ENCODE measurements at places on chromosomes 1 and 21. TPM values are rescaled to one million over a fixed set of nuclear protein-coding genes. Genes with fewer than 3 reads are reported as not detected.
A peak's percentile ranks its signal among the peaks of the same experiment; 100 is the strongest.

Gene NUP210L
- polyA plus RNA-seq = 0.08 TPM

Gene CFHR5
- polyA plus RNA-seq = not detected

Gene SELENBP1
- 85.4 TPM for polyA plus RNA-seq

Gene SYPL2
- 1.9 TPM for polyA plus RNA-seq

Gene SHISAL2A
- polyA plus RNA-seq = not detected

Gene NDUFV3
- polyA plus RNA-seq = 48.0 TPM

Gene SIM2
- 0.11 TPM for polyA plus RNA-seq

Gene VANGL1
- 10.9 TPM for polyA plus RNA-seq

Gene FCRL5
- 0.05 TPM for polyA plus RNA-seq

Gene DENND1B
- 5.5 TPM for polyA plus RNA-seq

Gene PRKAA2
- 3.1 TPM for polyA plus RNA-seq

Gene LCE1E
- polyA plus RNA-seq = 0.08 TPM

- DNase-seq = no peak
These were observed 133.0 kb upstream of the VAMP3 start for GRCh38 chr1:7638078-7638477.

GRCh38 chr21:15208786-15209185 is 144.0 kb upstream of the NRIP1 start:
- DNase-seq = no peak

- DNase-seq = peak; percentile 83
These were observed 189.6 kb downstream of the SMYD3 start for GRCh38 chr1:246317332-246318035.

- DNase-seq = no peak
These were observed 75.7 kb downstream of the CRB1 start for GRCh38 chr1:197343663-197344273.

- DNase-seq = peak; percentile 28
These were observed 749 bp downstream of the PCBP3 start for GRCh38 chr21:45644041-45644906.

DNA sequence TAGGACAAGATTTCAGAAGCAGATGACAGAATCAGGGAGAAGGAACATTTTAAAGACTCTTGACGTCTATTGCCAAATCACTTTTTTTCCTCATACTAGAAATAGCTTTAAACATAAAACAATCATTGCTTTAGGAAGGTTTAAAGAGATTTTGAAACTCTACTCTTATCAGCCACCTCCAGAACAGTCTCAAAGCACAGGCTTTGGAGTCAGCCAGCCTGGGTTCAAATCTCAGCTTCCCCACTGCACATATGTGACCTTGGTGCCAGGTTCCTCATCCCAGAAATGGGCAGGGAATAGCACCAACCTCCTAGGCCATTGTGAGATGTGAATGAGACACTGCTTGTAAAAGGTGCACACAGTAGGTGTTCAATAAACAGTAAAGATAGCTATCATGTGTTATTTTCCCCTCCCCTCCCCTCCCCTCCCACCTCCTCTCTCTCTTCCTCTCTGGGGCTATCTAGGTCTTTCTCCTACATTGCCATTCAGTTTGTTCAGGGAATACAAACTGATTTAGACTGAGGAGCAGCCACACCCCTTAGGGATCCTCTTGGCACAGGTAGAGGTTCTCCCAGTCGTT is 20.6 kb downstream of the SPOCD1 start:
- DNase-seq = no peak

- no peak for DNase-seq
These were observed 49.2 kb downstream of the CASQ2 start for GRCh38 chr1:115719285-115719684.

DNA sequence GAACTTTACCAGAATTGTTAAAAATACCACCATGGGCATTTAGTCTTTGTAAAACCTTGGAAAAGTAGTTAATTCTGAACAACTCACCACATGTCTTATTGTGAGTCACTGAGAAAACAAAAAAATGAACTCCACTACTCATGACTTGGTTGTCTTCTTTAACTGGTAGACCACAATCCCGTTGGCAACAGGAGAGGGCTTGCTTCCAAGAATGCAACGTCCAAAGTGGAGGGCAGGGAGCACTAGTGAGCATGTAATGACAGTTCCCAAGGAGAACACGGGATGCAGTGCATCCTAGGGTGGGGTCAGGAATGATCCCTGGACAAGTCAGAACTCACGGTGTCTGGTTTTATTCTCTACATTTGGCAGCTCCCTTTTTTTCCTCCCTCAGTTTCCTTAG is 15.2 kb upstream of the HMCN1 start:
- DNase-seq = peak; percentile 97

- DNase-seq = peak; percentile 37
These were observed 733 bp downstream of the KDM5B start for GRCh38 chr1:202807451-202807925.

DNA sequence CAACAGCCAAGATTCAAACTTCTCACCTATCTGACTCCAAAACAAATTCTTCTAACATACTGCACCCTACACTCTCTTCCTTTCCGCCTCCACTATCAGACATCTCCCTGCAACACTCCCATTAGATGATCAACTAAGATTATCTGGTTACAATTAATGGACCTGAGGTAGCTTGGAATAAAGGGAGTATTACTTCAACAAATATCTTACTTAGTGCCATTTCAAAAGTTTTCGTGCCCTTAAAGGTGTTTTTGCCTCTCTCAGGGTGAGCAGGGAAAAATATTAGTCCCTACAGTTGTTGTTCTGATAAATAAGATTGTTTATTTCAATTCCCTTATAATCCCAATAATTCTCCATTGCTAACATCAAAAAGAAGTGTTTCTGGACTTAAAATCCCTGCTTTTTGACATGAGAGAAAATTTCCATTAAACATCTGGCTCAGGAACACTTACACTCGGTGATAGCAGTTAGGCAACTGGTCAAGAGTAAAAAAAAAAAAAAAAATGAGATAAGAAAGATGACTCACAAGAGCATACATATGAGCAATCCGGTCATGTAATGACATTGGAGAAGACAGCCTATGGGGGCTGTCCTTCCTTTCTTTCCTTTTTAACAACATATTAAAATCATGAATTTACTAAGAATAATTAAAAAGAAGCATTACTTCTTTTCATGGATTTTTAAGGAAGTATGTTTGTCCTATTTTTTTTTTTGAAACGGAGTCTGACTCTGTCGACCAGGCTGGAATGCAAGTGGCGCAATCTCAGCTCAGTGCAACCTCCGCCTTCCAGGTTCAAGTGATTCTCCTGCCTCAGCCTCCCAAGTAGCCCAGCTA is 7.6 kb downstream of the RSBN1 start:
- DNase-seq = peak; percentile 85

GRCh38 chr1:78577257-78578100 is 42.8 kb upstream of the IFI44L start:
- no peak for DNase-seq

GRCh38 chr1:94819945-94820746 is at the start of gene SLC44A3:
SLC44A3 (plus strand) TSS chr1:94820357; CDS start chr1:94820452, 95 bp downstream.
- DNase-seq = peak; percentile 37

DNA sequence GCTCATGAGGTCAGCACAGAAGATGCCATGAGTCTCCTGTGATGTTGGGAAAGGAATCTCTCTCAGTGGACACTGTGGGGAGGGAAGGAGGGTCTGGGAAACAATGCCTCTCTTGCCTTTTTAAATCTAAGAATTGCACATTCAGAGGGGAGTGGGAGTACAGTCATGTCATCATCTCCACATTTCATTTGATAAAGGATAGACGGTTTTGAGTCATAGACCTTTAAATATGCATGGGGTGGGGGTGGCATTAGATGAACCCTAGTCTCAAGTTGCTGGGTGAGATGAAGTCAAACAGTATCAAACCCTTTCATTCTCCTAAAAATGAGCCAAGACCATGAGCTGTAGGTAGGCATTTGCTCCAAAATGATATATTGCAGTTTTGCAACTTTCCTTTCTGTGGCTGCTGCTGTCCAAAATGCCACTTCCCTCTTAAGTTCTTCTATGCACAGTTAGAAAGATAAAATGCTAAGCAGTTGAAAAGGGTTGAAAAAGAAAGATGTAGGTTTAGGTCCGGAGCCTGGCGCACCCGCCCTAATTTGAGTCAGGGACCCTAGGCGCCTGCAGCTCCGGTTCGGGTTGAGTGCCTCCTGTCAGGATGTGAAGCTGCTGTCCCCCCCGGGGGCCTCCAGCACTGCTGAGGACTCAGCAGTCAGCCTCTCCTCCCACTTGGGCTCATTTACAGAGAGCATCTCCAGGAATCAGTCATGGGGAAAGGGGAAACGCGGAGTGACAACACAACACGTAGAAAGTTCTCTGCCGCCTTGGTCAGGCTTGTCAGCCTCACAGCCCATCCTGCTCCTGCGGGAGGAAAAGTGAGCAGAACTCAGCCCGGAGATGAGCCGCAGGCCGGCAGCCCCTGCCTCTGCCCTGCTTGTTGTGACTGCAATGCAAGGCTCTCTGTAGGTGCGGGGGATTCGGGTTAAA is 479.3 kb upstream of the RUNX1 start:
- DNase-seq = no peak

GRCh38 chr1:204340081-204340889 is 19.4 kb downstream of the PLEKHA6 start:
- no peak for DNase-seq

- DNase-seq = no peak
These were observed 377.4 kb downstream of the RRAGC start for GRCh38 chr1:38481871-38482826.

DNA sequence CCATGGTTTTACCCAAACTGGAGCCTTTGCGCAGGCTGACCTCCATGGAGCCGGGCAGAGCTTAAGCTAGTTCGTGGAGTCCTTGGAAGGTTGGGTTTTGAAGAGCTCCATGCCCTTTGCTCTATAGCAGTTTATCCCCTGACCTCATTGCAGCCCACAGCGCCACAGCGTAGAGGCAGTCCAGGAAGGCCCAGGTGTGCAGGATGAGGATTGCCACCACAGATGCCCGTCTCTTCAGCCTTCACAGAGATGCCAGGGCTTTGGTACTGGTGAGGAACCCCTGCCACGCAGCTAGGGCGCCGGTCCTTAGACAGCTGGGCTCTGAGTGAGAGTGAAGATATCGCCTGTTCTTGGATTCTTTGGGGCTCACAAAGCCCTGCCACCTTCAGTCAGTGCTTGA is 138.6 kb downstream of the PEX14 start:
- DNase-seq = no peak

GRCh38 chr1:219441884-219442283 is 171.0 kb downstream of the ZC3H11B start:
- DNase-seq = no peak

- DNase-seq = no peak
These were observed 90.0 kb upstream of the NFASC start for GRCh38 chr1:204780630-204781029.

DNA sequence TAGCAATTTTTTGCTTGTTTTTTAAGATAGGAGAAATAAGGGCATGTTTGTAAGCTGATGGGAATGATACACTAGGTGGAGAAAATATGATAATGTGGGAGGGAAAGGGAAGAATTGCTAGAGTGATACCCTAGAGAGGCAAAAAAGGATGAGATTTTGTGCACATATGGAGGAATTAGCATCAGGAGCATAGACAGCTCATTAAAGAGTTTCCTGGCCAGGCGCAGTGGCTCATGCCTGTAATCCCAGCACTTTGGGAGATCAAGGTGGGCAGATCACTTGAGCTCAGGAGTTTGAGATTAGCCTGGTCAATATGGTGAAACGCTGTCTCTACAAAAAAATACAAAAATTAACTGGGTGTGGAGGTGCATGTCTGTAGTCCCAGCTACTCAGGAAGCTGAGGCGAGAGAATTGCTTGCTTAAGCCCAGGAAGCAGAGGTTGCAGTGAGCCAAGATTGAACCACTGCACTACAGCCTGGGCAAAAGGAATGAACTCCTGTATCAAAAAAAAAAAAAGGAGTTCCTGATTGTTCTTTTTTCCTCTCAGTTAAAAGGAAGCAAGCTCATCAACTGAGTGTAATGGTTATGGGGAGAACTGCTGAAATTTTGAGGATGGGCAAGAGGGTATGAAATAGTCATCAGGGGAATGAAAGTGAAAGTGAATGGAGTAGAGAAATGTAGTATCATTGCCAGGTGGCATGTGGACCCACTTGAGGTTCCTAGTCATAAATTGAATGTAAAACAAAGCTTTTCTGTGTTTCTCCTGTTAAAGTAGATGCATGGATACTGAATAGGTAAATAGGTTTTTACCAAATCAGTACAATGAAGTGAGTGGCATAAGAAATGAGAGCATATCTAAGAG is 35.5 kb downstream of the SH3GLB1 start:
- no peak for DNase-seq

DNA sequence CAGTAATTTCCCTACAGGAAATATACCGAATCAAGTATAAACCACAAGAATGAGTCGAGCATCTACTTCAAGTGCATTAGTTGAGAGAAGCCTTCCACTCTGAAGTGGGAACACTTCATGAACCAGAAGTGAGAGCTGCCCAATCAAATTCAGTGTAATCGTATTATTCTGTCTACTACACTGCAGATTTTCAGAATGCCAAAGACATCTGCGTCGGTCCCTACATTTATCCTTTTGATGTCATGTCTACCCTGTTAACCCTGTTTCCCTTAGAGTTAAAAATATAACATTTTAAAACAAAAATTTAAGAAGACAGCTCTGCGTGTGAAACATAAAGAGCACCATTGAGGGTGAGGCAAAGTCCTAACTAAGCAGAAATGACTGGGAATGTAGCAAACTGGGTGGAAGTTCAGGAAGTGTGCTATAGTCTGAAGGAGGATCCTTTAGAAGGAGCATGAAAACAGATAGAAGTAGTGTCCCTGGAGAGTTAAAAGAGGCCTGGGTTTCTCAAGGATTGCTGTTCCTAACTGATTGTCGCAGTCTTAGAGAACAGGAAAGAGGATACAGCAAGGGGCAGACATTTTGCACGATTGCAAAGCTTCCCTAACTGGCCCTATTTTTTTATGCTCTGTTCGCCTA is 291.2 kb downstream of the PTPRC start:
- peak; percentile 78 for DNase-seq

DNA sequence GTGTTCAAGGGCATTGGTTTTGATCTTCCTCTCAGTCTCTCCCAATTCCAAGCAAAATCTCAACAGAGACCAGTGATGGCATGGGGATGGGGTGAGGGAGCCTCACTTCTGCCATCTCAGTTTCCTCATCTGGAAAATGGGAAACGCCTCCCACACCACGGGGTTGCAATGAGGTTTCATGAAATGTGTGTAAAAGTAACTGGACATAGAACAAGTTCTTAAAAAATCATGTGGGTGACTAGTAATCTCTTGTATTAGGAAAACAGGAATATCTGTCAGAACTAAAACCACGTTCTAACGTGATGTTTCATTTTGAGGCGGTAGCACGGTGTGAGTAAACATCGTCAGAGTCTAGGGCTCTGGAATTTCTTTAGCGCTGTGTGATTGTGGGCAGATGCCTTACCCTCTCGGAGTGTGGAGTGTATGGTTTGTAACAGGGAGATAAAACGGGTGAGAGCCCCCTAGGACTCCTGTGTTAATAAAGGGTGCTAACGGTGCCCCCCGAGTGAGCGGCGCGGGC is 55.5 kb upstream of the DNAJC6 start:
- DNase-seq = no peak

DNA sequence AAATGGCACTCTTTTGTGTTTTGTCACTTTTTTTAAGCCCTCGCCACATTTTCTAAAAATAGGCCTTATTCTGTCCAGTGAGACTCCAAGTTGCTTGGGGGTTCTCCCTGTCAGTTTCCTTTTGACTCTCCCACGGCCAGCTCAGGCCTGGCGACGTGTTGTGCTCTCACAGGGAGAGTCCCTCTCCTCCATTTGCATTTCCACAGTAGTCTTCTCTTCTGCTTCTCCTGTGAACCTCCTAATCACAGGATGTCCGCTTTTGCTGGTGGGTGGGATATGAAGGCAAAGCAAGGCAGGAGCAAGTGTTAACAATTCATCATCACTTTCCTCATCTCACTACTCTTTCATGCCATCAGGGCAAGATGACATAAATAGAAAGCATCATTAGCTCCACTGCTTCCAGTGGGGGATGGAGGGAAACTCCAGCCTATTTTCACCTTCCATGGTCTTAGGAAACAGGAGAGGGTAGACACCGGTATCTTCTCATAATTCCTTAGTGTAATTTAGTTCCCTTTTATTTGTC is 99.8 kb downstream of the INTS7 start:
- no peak for DNase-seq

- DNase-seq = no peak
These were observed 1119.5 kb upstream of the TMPRSS15 start for GRCh38 chr21:19523061-19523460.

All from fibroblast of lung (primary cell).